ENCODE measurements at places on chromosomes 1 and 21. TPM values are rescaled to one million over a fixed set of nuclear protein-coding genes. Genes with fewer than 3 reads are reported as not detected.

- DNase-seq = no peak
Observed at GRCh38 chr1:209650454-209650853, 1.8 kb downstream of the LAMB3 start.

DNA sequence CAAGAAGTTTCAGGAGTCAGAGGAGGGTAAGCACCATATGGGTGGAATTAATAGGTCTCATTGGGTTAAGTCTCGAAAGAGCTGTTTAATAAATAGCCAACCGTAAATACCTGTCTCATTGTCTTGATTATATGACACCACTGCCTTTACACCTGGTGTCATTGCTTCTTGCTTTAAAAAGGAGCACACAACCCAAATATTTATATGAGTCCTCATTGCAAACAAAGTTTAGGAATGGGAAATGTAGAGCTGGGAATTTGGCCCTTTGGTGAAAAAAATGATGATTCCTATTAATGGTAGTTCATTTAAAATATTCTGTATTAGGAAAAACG, 2.1 kb downstream of the BACH1 start:
- DNase-seq = no peak

DNA sequence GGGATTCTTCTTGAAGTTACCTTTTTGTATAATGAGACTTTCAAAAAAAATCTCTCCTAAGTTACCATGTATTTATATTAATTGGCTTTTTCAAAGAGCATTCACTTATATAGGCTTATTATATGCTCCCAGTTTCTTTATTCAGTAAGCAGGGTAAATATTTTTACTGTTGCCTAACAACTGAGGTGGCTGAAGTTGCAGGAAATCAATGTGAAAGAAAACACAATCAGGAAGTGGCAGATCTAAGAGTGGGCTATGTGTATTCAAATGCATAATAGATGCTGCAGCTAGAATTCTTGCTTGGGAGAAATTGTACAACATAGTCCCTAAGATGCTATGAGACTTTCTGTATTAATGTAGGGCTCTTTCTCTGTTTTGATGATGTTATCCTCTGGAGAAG, 606.9 kb downstream of the NUF2 start:
- no peak for DNase-seq

Gene TTC34
- 2.1 TPM for total RNA-seq
